ENCODE measurements at places on chromosomes 4 and X.
A peak's percentile ranks its signal among the peaks of the same experiment; 100 is the strongest.

- no peak for DNase-seq
These were observed 3.9 kb upstream of the DTHD1 start for GRCh38 chr4:36277533-36277932.

DNA sequence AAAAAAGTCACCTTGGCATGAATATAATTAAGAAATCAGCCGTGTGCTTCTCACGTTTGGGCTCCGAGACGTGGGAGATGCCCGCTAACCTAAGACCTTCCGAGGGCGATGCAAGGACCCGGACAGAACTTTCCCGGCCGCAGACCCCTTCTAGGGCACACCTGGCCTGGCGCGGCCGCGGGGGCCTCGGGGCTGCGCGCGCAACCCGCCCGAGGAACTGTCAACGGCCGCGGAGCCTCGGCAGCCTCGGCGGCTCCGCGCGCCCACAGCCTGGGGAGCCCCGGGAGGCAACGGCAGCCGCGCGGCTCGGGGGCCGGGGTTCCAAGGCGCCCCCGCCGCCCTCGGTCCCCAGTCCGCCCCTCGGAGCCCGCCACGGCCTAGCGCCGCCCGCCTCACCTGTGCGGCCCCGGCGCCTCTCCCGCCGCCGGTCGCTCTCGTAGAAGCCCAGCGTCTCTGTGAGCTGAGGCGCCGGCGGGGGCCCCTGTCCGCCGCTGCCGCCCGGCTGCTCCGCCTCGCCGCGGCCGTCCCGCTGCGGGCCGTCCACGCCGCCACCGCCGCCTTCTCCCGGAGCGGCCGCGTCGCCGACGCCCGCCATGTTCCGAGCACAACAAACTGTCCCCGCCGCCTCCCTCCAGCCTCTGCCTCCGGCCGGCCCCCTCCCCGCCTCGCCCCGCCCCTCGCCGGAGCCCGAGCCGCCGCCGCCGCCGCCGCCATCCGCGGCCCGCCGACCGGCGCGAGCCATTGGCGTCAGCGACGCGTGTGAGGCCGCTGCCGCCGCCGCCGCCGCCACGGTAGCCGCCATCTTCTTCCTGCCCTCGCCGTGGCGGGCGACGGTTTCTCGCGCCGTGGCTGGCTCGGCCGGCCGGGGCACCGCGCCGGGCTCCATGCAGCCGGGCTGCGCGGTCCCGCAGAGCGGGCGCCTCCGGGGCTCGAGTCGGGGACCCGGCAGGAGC, at the start of gene TAPT1:
Gene TAPT1 (minus strand): TSS at position 609 of the 953 bp plus-strand sequence. CDS start 14 bp downstream, at position 595.
- peak; percentile 43 for DNase-seq

DNA sequence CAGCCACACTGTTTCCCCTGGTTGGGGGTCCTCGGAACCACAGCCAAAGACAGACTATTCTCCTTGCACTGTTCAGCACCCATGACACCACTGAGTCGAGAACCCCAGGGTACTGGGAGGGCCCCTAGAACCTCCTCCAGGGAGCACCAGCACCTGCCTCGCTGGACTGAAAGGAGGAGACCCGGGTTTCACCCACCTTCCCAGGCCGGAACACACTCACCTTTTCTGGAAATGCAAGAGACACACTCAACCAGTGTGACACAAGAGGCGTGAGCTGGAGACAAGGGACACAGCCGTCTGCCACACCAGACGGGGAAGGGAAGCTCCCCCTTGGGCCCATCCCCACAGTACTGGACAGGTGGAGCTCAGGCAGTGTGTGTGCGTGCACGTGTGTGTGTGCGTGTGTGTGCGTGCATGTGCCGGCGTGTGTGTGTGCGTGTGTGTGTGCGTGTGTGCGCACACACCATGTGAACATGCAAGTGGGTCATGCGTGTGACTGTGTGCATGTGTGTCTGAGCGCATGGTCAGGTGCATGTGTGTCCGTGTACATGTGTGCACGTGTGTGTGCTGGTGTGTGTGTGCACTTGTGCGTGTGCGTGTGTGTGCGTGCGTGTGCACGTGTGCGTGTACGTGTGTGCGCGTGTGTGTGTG, 128.8 kb upstream of the NKX1-1 start:
- DNase-seq = no peak

- DNase-seq = no peak
These were observed 24.2 kb downstream of the ATP5ME start for GRCh38 chr4:649751-650310.

DNA sequence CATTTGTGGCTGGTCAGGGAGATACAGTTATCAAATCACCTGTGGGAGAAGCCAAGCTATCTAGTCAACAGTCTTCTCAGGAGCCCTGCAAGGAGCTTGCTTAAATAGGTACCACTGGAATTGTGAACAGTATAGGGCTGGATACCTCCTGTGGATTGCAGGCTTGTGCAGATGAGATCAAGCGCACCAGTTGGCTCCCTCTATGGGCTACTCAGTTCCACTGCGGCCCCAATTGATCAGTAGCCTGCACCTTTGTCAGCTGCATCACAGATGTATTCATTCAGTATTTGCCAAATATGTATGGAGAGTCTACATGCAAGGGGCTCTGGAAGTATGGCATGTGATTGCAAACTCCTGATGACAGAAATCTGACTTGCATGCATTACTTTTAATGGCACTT, 28.6 kb downstream of the TEX13A start:
- DNase-seq = no peak

DNA sequence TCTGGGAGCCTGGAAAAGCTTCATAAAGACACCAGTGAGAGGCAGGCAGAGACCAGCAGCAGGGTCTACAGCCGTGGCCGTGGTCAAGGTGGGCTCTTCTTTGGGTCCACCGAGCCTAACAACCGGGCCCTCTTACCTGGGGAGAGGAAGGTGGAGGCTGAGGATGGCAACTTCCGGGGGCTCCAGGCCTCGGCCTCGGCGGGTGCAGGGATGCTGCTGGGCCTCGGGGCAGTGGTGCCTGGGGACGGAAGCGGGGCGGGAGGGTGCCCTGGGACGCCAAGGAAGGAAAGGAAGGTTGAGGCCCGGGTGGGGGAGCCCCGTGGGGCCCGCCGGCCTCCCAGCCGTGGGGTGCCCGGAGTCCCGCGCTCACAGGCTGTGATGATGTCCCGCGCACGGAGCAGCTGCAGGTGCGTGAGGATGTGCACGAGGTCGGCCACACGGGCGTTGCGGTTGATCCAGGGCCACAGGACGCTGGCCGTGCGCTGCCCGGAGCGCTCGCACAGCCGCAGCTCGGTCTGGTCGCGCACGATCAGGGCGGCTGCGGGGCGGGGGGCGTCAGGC, 561 bp downstream of the IRAK1 start:
- DNase-seq = no peak

DNA sequence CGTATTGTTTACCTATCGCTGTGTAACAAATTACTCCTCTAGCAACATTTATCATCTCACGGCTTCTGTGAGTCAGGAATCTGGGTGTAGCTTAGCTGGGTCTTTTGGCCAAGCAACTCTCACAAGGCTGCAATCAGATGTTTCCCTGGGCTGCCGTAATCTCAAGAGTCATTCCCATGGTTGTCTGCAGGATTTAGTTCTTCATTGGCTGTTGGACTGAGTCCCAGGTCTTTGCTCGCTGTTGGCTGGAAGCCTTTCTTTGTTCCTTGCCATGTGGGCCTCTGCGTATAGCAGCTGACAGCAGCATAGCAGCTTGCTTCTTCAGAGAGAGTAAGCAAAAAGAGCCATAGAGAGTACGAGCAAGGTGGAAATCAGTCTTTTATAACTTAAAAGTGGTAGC, 16.8 kb downstream of the POLR2B start:
- no peak for DNase-seq

DNA sequence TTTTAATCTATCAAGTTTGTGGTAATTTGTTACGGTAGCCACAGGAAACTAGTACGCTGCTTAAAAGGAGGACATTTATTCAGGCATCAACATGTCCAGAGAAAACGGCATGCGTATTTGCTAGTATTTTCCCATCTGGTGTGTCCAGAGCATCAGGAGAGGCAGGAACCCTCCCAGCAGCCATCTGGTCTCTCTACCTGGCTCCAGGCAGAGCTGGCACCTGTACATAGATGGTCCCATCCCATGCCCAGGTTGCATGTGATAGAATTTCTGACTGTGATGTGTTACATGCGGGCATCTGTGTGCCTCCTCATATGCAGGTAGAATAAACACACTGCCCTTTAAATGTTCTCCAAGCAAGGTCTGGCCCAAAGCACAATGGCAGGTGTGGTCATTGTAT, 57.9 kb upstream of the PAGE1 start:
- DNase-seq = no peak

DNA sequence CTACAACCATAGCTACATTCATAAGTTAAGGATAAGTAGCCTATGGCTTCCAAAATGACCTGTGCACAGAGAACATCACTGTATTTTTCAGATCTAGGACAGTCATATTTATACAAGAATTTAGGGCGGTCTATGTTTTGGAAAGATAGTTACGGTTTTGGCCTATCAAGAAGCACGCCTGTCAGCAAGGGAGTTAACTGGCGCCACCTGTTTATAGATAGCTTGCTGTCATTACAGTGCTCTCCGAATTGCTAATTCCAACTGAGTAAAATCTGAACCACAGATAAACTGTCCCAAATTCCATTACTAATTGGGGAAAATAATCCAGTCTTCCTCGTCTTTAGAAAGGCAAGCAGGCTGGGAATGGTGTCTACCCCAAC, 646 bp downstream of the ABCB7 start:
- DNase-seq = no peak

GRCh38 chr4:103422467-103423219, 224.5 kb upstream of the CENPE start:
- no peak for DNase-seq

- no peak for DNase-seq
These were observed 390.6 kb downstream of the GPM6A start for GRCh38 chr4:175421506-175421905.

- DNase-seq = peak; percentile 57
These were observed 1.5 kb upstream of the MSMO1 start for GRCh38 chr4:165325732-165326512.

DNA sequence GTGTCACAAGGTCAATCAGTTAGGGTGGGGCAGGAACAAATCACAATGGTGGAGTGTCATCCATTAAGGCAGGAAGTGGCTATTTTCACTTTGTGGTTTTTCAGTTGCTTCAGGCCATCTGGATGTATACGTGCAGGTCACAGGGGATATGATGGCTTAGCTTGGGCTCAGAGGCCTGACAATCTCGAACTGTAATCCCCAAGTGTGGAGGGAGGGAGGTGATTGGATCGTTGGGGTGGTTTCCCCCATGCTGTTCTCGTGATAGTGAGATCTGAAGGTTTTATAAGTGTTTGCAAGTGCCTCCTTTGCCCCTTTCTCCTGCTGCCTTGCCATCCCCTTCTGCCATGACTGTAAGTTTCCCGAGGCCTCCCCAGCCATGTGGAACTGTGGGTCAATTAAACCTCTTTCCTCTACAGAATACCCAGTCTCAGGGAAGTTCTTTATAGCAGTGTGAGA, 36.7 kb upstream of the STS start:
- peak; percentile 46 for DNase-seq

DNA sequence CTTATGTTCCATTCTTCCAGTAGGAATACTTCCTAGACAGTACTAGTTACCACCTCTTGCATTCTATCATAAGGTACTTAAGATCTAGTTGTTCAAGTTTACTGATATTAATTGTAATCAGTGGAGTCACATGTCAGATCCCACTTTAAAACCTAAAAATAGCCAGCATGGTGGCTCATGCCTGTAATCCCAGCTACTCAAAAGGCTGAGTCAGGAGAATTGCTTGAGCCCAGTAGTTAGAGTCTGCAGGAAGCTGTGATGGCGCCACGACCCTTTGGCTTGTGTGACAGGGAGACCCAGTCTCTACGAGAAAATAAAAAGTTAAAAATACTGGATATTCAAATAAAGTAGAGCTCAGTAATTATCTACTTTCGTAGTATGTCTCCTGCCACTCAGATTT, 57.7 kb downstream of the MAD2L1 start:
- DNase-seq = no peak

DNA sequence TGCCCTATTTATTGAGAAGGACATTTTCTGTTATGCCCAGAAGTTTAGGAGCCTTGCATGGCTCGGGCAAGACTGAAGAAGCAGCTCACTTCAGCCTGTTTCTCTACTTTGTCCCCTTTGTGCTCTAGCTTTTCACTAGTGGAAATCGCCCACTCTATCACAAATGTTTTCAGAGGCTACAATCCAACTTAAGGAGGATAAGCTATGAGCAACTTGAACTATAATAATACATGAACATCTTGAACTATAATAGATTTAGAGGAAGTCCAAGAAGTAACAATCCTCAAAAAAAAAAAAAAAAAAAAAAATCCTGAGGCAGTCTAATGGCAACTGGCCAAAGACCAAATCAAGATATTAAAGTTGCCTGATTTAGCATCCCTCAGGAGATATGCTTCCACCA, 452.3 kb downstream of the IL1RAPL1 start:
- DNase-seq = no peak

- no peak for DNase-seq
These were observed 174.5 kb upstream of the C1QTNF7 start for GRCh38 chr4:15253349-15253748.

GRCh38 chrX:140944710-140945109, 57.7 kb upstream of the SPANXB1 start:
- no peak for DNase-seq

DNA sequence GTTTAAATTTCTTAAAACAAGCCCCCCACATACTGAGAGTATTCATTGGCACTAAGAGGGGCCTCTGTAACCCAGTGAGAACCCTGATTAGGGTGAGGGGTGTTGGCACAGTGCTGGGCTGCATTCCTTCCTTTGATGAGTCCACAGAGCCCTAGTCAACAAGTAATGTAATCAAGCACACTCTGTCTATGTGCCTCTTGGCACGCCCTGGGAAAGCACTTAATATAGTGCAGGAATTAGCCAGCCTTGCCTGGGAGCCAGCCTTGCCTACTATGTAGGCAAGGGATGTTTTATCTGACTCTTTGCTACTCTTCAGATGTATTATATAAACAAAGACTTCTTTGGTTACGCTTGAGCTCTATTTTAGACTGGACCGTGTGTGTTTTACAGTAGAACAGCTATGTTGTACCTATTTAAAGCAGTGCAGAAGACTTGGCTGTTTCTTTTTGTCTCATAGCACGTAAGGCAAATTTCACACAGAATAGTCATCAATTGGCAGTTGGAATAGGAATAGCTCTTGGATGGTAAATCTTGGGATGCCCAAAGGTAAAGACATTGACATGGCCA, 64.3 kb downstream of the FRAS1 start:
- no peak for DNase-seq

DNA sequence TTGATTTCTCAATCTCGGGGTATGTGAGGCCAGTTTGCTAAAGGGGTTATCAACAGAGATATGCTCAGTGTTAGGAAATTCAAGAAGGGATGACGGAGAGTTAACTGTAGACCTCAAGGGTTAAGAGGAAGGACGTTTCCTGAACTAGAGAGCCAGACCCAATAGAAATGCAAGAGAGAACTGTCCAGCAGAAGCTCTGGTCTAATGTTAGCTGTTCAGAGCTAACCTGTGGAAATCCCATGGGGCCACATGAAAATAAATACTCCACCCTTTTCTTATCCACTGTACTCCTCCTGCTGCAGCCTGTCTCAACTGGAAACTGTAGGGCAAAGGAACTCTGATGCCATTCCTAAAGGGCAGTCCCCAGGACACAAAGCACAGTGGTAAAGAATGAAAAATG, 274.3 kb downstream of the DMD start:
- DNase-seq = no peak

GRCh38 chr4:37591349-37591748, 94.8 kb downstream of the RELL1 start:
- no peak for DNase-seq

Data from kidney capillary endothelial cell (primary cell).